NCI-H2227 treated with DMSO at 0.1 percent for 48 hours (cell line): ENCODE measurements at places on chromosomes 1 and 21.
A peak's percentile ranks its signal among the peaks of the same experiment; 100 is the strongest.

GRCh38 chr1:41440321-41441085, 44.0 kb downstream of the EDN2 start:
- DNase-seq = no peak

DNA sequence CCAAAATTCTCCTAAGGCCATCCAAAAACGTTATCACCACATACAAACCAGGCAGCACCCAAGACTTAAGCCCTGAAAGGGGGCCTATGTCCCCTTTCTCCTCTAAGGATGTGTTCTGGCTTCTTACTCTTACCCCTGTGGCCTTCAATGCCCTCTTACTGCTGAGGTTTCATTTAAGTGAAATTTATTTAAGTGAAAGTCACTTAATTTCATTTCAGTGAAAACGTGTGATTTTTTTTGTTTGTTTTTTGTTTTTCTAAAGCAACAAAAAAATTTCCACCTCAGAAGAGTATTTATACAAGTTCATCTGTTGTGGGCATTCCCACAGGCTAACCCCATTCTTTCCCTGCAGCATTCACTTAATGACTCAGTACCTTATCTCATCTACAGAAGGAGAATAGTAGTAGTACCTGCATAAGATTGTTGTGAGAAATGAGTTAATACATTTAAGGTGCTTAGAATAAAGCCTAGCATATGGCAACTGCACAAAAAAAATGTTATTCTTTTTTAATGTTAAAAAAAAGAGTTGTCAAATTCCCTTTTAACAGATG, 220.6 kb downstream of the CHRM3 start:
- DNase-seq = no peak

- DNase-seq = no peak
Observed at GRCh38 chr1:202857136-202857610, 31.8 kb downstream of the RABIF start.

GRCh38 chr1:182205351-182206022, 144.0 kb upstream of the ZNF648 start:
- no peak for DNase-seq

GRCh38 chr1:21012937-21013336, 163.8 kb downstream of the EIF4G3 start:
- DNase-seq = no peak

DNA sequence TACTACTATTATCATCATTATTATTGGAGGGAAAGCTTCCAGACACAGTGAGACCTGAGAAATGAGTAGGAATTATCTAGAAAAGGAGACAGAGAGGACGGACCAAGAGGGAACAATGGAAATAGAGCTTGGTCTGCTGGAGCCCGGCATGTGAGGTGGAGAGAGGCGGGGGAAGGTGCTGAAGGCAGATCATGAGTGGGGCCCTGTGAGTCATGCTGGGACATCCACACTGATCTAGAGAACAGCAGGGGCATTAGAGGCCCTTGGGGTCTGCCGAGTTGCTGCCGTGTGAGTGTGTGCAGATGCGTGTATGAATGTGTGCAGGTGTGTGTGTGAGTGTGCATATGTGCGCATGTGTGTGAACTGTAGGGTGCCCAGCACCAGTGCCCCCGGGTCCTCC, 65.7 kb downstream of the TMCO4 start:
- no peak for DNase-seq

DNA sequence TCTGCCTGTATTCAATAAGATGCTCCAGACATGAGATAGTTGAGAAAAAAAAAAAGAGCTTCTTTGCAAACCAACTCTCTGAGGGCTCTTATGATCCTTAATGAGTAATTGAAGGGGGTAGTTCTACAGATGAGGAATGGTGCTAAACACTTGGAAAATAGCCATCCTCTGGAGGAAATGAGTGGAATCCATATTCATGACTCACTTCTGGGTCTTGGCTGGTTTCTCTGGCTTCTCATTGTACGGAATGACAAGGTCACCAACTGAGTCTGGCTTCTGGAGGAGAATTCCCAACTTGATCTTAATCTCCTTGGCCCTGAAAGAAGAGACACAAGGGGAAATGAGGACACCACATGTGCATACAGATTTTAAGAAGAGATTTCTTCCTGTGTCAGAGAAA, 34.7 kb downstream of the RGS5 start:
- DNase-seq = no peak

- no peak for DNase-seq
Observed at GRCh38 chr1:62433861-62434617, 2.8 kb upstream of the USP1 start.

DNA sequence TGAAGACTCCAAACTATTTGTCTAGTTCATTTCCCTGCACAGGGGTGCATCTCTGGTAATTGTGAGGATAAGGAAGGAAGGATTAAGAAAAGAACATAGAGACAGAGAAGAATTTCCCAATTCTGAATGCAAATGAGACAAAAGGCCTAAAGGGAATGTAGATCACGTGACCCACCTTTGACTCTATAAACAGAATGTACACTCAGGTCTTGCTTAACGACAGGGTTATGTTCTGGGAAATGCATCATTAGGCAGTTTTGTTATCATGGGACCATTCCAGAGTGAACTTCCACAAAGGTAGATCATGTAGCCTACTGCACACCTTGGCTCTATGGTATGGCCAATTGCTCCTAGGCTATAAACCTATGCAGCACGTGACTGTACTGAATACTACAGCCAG, 252.3 kb upstream of the ZP4 start:
- no peak for DNase-seq

DNA sequence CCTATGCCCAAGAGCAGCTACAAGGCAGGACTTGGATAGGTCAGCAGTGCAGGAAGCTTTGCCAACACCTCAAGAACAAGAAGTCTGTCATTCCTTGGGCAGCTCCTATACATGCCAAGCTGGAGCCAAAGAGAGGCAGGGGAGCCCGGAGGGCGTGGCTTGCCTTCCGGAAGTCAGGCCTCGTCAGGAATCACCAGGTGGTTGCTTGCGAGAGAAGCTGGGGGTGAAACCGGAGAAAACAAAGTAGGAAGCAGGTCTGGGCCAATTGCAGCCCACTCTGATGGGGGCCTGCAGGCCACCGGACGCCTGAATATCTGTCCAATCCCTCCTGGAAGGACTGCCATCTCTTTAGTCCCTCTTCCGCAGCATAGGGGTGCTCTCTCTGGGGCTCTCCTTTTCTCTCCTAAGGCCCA, 794 bp upstream of the FAM76A start:
- DNase-seq = peak; percentile 72
